ENCODE measurements at places on chromosomes 2 and 18.

GRCh38 chr18:159037-159652 is 788 bp downstream of the USP14 start:
- no peak for DNase-seq

GRCh38 chr18:22165049-22165602 is 4.3 kb upstream of the GATA6 start:
- no peak for DNase-seq

DNA sequence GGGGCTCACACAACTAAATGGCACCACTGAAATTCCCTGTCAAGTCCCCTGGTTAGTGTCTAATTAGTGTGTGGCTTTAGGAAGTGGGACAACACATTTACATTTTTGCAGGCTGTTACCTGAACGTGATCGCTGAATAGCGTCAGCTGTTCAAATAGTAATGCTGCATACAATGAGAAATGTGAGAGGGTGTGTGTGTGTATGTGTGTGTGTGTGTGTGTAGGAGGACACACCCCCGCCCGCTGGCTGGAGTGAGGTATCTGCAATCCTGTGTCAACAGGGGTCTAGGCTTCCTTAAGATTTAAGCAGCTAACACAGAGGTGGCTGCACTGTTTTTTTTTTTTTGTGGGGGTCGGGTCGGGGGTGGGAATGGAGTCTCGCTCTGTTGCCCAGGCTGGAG is 4.8 kb upstream of the LYPD6B start:
- no peak for DNase-seq

DNA sequence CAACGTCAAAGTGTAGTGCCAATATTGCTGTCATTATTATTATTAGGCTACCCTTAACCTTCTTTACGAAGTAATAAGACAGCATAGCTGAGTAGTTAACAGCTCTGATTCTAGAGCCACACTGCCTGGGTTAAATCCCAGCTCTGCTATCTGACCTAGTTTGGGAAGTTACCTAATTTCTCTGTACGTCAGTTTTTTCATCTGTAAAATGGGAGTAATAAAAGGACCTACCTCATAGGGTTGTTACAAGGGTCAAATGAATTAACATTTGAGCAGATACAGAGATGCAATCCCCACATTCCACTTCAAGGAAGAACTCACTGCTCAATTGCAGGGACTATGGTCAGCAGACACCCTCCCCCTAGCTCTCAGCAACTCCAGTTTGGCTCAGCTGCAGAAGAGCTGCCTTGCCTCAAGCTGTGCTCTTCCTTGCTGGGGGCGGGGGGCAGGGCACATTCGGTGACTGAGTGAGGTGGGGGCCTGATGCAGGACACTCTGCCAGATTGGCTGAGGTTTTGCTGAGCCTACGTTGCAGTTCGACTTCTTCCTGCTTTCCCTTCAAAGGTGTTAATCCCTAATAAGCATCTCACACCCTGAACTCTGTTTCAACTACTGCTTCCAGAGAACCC is 11.0 kb upstream of the LGALSL start:
- no peak for DNase-seq

DNA sequence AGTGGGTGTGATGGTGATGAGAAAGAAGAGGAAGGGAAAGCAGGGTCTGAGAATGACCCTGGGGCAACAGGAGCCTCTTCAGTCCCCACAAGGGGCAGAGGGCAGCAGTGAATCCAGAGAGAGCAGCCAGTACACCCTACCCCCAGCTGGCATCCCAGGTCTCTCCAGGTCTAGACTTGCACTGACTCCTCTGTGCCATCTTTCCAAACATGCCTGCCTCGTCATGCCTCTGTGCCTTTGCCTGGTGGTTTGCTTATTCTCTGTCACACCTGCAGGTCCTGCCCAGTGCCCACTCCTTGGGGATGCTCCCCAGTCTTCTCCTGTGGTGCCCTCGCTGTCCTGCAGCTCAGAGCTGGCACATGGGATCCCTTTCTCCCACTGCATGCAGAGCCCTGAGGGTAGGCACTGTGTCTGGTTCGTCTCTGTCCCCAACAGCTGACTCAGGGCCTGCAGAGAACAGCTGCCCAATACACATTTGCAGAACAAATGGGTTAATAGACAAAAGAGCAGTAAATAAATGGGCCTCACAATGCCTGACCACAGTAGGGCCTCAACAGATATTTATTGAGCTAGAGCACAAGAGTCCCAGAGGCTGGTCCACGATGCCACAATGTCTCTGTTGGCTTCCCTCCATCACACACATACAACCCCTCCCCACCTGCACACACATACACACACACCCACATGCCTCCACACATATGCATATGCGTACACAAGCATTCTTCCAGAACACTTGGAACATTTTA is 89.8 kb downstream of the HS1BP3 start:
- DNase-seq: no peak

GRCh38 chr2:112623913-112624777 is 21.6 kb upstream of the SLC20A1 start:
- no peak for DNase-seq

DNA sequence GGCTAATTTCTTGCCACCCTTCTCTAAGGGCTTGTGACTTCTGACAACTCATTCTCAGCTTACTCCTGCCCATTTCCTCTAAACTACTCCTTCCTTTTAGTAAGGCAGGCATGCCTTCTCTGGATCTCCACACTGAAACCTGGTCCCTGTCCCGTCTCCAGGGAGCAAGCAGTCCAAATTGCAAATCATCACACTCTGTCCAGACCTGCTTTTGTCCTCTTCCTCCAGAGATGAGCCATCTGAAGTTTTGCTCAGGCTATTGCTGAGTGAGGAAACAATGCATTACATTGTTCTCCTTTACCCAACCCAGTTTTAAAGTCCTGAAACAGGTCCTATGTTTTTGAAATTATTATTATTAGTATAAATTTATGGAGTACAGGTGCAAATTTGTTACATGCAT is 57.3 kb downstream of the ARHGAP25 start:
- no peak for DNase-seq

DNA sequence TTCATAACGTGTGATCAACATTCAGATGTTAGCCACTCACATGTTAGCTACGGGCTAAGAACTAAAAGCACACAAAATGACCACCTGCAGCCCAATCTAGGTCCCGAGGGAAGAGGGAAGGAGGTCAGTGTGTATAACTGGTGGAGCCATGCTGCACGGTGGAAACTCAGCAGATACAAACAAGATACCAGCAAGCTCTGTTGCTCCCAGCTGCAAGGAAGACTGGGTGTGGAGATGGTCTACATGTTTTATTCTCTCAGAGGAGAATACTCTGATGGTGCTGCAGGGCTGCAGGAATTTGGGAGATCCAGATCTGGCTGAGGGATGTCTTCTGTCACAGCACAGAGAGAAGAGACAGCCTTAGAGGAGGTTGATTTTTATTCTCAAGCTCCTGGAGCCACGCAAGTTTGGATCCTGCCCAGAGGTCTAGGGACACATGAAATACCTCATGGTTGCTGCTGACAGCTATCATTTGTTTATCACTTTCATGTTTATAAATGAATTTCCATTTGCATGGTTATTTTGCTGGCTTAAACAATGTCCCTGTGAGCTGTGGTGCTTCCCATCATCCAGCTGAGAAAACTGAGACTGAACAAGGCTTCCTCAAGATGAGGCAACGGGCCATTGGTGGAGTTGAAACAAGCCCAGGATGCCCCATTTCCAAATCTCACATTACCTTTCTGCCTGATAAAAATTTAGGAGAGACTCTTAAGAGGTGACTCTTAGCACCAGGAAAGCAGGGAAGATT is 30.9 kb downstream of the RNF144A start:
- no peak for DNase-seq

DNA sequence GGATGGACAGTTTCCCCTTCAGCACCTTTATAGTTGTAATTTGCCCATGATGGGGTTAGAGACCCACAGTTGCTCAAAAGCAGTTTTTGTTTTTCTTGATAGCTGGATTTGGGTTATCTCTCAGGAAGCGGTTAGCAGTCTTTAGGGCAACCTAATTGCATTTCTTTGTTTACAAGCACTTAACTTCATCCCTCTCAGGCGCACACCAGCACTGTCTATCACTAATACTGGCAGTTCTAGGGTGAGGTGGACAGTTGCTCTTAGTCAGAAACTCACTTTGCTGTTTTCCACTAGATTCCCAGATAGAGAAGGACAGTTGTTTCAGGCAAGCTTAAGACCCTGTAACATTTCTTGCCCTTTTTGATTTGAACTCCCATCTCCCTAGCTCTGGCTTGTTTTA is 146.0 kb downstream of the AGAP1 start:
- DNase-seq: no peak

DNA sequence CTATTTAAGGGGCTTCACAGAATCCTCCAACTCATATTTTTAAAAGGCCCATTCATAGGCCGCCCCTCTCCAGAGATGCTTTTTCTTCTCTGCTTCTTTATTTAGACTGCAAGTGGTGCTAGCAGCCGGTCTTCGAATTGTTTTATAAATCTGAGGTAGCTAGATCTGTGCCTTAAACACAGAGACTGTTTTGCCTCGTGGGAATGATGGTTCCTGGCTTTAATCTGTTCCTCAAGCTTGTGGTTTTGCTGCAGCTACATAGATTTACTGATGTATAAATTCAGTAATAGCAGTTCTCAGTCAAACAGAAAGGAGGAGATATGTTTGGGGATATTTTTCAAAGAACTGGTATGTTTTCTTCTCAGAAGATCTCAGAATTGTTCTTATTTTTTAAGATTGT is 45.3 kb downstream of the TNFRSF11A start:
- DNase-seq: no peak

GRCh38 chr2:16069663-16069932 is 129.2 kb downstream of the MYCN start:
- DNase-seq: no peak

- no peak for DNase-seq
Observed at GRCh38 chr2:221050020-221050795, 521.9 kb downstream of the EPHA4 start.

DNA sequence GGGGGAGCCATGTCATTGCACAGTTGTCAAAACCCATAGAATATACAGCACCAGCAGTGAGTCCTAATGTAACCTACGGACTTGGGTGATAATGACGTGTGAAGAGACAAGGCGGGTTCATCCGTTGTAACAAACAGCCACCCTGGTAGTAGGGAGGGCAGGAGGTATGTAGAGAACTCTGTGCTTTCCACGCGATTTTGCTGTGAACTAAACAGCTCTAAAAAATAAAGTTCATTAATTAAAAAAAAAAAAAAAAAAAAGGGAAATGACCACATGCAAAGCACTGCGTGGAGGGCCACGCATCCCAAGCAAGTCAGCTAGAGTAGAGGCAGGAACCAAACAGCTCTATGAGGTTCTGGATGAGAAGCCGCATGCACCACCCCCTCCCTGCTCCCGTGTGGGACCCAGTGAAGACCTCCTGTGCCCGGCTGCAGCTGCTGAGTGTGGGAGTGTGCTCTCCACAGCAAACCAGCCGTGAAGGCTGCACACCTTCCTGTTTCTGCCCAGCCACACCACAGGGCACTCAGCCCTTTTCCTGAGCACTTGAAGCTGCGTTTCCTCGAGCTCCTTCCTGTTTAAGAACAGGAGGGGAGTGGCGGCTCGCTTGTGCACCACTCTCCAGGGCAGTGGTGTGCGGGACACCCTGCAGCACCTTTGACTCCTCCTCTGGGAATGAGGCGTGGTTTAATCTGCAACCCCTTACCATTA is 65.6 kb downstream of the ODC1 start:
- no peak for DNase-seq

DNA sequence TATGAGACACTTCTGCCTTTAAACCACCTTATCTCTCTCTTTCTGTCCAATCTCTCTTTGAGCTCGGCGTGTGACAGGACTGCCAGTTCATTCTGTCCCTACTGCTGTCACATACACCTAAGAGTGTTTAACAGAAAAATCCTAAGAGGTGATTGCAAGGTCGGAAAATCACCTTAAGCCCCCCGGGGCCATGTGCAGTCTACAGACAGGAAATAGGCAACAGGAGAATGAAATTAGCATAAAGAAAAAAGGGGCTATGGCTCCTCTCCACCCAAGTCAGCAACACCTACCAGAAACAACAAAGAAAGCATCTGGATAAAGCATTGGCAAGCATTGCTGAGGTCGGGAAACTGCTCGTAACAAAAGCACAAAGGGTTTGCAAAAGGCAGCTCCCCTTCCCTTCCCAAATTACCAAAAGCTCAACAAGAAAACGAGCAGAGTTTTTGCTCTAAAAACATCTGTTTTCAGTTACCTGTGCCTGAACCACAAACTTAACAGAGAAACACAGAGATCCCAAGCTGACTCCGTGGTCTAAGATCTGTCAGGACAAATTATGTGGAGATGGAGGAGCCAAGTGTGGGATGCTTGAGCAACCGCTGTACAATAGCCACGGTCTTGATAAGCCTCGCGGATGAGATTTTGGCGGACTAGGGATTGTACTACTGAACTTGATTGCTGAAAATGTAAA is 30.4 kb downstream of the ANKRD44 start:
- no peak for DNase-seq

GRCh38 chr18:73848656-73849055 is 299.0 kb downstream of the FBXO15 start:
- no peak for DNase-seq

DNA sequence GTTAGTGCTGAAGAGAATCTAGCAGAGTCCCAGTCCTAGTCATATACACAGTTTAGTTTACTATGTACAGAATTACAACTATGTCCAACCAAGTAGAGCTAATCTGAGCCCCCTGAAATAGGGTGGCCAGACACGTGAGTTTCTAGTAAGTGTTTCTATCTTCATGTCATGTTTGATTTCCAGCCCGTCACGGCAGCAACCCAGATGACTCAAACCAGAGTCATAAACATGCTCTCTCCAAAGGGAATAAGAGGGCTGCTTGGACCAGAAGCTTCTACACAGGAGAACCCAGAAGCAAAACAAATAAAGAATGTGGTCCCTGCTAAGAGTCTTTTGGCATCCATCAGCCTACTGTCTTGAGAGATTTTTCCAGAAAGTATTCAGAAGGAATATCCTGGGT is 64.9 kb upstream of the WIPF1 start:
- DNase-seq: no peak

- DNase-seq: no peak
Observed at GRCh38 chr2:115558725-115559124, 1116.3 kb downstream of the DPP10 start.

DNA sequence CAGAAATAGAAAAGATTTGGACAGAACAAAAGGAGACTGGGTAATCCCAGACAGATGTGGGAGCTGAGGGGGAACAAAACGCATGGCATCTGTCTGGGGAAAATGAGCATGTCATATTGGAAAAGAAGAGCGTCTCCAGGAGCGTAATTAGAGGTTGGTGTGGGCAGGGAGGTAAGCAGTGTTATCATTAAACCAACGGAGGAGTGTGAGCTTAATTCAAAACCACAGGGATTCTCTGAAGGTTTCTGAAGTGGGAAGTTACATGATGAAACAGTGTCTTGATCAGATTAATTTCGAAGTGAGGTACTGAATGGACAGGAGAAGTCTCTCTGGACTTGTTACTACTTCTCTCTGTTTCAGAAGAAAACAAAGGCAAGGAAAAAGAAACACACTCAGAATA is 53.3 kb downstream of the DTNB start:
- no peak for DNase-seq

- no peak for DNase-seq
Observed at GRCh38 chr2:101718993-101719571, 21.6 kb downstream of the MAP4K4 start.

GRCh38 chr2:74259191-74259590 is 60.8 kb downstream of the MTHFD2 start:
- DNase-seq: no peak

GRCh38 chr2:117714110-117714509 is 100.4 kb upstream of the DDX18 start:
- DNase-seq: no peak

GRCh38 chr18:74166386-74166785 is 18.1 kb downstream of the TIMM21 start:
- DNase-seq: no peak

GRCh38 chr2:239328351-239329191 is 72.2 kb downstream of the HDAC4 start:
- DNase-seq: no peak

GRCh38 chr2:204315236-204315662 is 230.0 kb upstream of the PARD3B start:
- DNase-seq: no peak
